ENCODE measurements at places on chromosomes 2 and 18.

- DNase-seq, result peak; percentile 45
These were observed 87.8 kb upstream of the ERBB4 start for GRCh38 chr2:212626371-212626918.

DNA sequence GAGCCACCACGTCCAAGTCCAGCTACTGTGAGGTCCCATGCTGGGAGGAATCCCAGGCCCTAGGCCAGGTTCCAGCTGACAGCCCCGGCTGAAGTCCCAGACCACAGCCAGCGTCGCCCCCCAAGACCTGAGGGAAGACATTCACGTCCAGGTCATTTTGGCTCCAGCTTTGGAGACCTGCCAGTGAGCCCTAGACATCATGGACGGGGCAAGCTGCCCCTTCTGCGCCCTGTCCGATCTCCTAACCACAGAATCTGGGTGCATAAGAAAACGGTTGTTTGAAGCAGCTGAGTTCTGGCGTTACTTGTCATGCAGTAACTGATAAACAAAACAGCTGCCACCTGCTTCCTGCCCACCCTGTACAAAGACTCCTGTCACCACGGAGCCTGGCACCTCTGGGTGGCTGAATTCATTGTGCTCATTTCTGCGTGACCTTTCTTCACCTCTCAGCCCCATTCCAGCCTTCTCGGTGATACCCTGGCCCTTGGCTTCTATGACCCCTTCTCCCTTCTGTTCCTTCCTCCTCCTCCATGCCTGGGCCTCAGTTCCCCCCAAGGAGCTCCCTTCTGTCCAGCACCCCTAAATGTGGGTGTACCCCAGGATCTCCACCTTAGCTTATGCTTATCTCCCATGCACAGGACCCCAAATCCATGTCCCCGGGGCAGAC lies 72.6 kb upstream of the SMAD7 start:
- no peak for DNase-seq

DNA sequence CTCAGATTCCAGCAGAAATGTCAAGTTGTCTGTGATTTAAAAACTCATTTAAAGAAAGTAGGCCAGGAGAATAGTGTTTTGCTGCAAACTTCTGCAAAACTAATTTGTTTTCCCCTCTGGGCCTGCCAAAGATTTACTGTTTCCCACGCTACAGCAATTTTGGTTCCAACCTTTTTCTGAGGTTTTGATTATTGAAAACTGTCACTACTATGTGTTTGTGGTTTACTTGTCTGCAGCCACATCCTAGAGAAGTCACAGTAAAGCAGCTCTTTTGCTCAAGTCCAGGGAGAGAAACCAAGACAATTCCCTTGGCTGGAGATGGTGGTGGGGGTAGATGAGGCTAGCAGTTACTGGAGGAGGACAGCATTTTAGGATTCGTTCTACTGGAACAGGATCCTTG lies 12.8 kb downstream of the IL1R2 start:
- DNase-seq, result no peak

GRCh38 chr2:142920571-142920970 lies 43.1 kb downstream of the KYNU start:
- peak; percentile 34 for DNase-seq

DNA sequence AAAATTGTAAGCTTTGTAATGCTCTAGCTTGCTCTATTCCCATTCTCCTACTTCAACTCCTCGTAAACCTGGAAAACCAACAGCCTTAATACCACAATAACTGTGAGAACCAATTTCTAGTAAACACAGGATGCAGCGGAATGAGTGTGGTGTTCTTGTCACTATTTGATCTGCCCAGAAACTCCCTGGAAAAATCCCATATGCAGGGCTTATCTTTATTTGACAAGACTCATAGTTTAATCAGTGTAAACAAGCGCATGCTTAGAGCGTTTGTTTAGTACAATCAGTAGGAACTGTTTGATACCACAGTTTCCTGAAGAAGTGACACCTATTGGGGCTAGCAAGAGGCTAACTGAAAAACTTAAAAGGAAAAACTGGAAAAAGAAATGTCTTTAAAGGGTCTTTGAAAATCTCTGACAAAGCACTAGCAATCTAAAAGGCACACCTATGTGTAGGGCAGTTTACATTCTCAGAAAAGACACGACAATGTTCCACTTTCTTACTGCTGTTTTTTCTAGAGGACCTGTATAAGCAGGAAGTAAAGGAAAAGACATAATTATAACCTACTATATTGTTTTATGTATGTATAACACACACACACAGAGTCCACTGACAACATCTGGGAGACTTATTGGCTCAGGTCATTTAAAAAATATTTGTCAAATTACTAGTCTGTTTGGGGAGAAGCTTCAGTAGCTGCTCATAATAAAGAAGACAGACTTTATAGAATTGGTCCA lies 241.4 kb upstream of the KLHL14 start:
- DNase-seq, result no peak

GRCh38 chr2:145050134-145050533 lies 530.2 kb upstream of the ZEB2 start:
- no peak for DNase-seq

GRCh38 chr2:100745604-100746003 lies 74.3 kb upstream of the NPAS2 start:
- DNase-seq, result no peak

- peak; percentile 93 for DNase-seq
These were observed 481.0 kb upstream of the CDH2 start for GRCh38 chr18:28657961-28658360.

DNA sequence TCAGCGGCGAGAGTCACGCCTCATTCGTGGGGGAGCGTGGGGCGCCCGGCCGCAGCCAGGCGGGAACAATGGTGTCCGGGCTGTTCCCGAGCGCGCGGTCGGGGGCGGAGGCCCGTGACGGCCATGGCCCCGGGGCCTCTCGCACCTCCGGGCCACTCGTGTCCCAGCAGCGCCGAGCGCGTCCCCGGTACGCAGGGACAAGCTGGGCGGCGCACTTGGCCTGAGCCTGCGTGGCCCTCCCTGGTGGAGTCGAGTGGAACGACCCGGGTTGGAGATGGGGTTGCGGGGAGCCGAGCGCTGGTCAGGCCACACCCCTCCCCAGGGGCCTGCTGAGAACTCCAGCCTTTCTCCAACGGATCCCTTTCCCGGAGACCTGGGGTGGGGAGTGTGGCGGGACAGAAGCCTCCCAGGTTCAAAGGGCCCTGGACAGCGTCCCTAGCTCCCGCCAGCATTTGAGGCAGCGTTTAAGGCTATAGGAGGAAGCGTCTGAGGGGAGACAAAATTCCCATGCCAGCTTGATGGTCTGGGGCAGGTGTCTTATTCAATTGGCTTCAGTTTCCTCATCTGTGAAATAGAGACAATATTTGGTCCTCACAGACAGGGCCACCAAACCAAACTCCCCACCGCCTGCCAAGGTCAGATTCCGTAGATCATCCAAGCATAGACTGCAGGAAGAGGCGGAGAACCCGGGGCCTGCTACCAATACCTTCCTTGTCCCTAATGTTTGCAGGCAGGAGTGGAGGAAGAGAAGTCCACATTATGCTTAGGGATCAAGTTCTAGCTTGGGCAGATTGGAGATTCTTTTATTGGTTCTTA lies 553 bp downstream of the CNDP2 start:
- no peak for DNase-seq

DNA sequence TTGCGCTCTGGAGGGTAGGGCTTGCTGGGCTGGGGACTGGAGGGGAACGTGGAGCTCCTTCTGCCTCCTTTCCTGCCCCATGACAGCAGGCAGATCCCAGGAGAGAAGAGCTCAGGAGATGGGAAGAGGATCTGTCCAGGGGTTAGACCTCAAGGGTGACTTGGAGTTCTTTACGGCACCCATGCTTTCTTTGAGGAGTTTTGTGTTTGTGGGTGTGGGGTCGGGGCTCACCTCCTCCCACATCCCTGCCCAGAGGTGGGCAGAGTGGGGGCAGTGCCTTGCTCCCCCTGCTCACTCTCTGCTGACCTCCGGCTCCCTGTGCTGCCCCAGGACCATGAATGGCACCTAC lies 4.3 kb downstream of the GPR35 start:
- DNase-seq, result no peak

DNA sequence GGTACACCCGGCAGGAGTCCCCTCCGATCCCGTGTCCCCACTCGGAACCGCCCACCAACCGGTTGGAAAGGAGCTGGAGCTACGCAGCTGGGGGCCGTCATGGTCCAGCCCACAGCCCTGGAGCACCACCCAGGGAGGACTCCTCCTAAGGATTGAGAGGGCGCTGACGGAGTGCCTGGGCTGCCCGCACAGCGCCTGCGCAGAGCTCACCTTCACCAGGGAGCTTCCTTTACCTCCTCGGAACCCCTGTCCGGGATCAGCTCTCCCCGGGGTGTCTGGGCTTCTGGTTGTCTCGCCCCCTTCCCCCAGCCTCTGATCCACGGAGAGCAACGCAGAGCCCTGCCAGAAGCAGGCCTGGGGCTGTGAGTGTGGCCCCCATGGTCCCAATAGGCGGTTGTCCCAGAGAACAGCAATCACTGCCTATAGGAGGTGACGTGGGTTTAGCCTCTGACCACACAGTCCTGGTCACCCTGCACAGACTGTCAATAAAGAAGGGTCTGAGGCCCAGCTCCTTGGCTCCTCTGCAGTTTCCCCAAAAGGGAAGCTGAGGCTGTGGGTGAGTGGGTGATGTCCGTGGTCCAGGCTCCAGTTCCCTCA lies 14.6 kb downstream of the ALPG start:
- no peak for DNase-seq

GRCh38 chr2:183349091-183349490 lies 224.8 kb downstream of the NUP35 start:
- DNase-seq, result no peak

DNA sequence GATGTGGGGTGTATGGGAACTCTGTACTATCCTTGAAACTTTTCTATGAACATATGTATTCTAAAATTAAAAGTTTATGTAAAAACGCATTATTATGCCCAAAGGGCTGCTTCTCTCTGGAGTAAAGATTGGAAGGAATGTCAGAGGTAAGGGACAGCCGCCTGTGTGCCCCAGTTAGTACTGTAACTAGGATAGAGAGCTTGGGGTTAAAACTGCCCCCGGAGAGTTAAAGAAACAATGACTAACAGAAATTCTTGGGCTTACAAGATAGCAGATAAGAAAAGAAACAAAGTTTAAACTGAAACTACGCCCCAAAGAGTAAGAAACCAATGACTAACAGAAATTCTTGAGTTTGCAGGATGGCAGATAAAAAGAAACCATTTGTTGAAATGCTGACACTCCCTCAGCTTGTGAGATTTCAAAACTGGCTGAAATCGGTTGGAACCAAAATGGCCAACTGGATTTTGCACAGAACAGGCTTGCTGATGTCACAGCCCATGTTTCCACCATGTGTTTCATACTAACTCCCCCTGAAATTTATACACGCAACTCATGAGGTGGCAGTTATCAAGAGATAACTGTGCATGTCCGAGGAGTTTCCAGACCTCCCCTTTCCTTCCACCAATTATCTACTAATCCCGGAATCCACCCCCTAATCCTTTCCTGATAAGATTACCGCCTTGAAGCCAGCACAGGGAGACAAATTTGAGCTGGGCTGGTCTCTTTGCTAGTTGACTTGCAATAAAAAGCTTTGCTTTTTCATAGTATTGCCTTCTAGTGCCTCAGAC lies 8.7 kb upstream of the TXNDC2 start:
- DNase-seq, result peak; percentile 81

GRCh38 chr18:63787673-63788072 lies 12.5 kb downstream of the SERPINB7 start:
- no peak for DNase-seq

GRCh38 chr2:19881221-19881907 lies 20.4 kb downstream of the TTC32 start:
- no peak for DNase-seq

Data from mammary epithelial cell (primary cell).